ENCODE measurements at places on chromosomes 12 and 14.

DNA sequence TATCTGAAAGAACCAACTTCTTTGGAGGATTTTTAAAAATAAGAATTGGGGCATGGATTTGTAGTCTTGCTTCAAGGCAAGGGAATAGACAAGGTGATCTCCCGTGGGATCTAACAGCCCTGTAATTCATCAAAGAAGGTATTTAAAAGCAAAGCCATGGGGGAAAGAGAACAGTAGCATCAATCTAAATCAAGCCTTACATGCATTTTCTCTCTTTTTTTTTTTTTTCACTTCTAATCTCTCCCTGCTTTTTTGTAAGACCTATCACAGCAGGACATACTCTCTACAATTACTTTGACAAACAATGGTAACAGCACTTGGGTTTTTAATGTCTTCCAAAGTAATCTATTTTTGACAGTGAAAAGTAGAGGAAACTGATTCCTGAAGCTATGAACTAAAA, 367.9 kb downstream of the PAWR start:
- no peak for DNase-seq

GRCh38 chr14:83309211-83309610, 1775.6 kb upstream of the SEL1L start:
- DNase-seq: no peak

DNA sequence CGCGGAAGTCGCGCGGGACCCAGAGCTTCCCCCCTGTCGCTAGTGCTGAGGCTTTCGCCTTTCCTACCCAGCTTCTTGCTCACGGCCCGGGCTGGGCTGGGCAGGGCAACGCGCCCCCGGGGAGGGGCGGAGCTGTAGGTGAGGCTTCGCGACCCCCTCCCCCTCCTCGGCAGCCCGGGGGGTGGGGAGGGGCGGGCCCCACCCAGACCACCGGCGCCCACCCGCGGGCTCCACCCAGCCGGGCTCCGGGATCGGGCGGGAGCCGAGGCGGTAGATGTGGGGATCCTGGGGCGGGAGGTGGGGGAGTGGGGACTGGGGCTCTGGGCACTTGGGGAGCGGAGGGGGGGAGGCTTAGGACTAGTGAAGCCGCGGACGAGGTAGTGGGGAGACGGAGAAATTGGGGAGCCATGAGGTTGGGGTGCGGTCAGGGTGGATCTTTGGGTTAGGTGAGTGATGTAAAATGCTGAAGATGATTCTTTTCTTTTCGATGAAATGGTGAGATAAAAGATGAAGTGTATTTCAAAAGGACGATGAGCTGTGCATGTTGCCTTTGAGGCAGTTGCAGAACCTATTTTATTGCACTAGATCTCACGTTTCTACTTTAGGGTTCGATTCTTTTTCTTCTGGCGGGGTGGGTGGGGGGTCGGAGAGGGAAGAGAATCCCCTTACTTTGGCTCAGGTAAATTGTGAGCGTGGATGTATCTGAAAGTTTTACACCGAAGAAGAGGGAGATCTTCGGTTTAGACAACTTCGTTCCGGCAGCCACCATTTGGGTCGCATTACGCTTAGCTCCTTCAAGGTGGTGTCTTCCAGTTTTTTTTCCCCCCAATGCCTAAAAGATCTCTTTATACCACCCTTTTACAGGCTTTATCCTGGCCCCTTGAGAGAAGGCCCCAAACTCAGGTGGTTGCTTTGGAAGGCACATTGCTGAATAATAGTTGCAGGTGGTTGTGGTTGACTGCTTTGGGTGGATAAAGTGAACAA, 619 bp downstream of the ERC1 start:
- DNase-seq: peak; percentile 27

DNA sequence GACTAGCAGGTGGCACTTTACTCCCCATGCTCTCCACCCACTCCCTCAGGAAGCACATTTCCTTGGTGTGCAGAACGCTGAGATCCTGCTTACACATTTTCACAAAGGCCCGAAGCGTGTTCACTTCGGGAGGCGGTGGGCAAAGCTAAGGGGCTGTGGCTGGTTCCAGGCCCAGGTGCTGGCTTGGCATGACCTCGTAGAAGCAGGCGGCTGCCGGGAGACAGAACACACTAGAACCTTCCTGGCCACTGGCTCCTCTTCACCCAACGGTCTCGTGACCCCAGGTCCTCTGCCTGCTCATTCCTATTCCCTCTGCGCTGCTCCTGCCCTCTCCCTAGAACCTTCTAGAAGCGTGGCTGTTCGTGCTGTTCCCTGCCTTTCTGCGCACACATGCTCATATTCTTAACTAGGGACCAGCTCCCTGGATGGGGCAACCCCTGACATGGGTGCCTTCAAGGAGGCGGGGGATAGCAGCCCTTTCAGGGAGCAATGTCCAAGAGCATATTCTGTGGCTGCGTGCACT, 43.3 kb downstream of the ATP23 start:
- DNase-seq: no peak

GRCh38 chr12:105616971-105617540, 286.6 kb downstream of the C12orf75 start:
- no peak for DNase-seq

GRCh38 chr14:74868739-74869138, 7.2 kb downstream of the PROX2 start:
- DNase-seq: no peak

DNA sequence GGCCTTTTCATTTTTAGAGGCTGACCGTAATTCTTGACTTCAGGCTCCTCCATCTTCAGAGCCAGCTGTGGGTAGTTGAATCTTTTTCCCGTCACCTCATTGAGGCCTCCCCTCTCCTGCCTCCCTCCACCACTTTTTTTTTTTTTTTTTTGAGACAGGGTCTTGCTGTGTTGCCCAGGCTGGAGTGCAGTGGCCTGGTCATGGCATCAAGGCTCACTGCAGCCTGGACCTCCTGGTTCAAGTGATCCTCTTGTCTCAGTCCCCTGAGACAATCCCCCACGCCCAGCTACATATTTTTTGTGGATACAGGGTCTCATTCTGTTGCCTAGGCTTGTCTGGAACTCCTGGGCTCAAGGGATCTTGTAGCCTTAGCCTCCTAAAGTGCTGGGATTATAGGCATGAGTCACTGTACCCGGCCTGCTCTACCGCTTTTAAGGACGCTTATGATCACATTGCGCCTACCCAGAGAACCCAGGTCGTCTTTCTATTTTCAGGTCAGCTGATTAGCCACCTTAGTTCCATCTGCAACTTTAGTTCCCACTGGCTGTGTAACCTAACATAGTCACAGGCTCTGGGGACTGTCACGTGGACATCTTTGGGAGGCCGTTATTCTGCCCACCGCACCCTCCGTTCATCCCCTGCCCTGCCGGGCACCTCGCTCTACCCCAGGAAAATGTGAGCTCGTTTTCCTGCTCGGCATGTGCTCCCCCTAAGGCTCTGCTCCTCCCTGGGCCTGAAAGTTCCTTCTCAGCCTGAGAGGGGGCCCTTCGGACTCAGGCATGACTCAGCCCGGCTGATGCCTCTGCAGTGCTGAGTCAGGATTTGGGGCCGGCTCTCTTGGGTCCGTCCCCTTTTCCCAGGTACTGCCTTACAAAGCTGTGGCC, 13.4 kb downstream of the TNFAIP2 start:
- no peak for DNase-seq

DNA sequence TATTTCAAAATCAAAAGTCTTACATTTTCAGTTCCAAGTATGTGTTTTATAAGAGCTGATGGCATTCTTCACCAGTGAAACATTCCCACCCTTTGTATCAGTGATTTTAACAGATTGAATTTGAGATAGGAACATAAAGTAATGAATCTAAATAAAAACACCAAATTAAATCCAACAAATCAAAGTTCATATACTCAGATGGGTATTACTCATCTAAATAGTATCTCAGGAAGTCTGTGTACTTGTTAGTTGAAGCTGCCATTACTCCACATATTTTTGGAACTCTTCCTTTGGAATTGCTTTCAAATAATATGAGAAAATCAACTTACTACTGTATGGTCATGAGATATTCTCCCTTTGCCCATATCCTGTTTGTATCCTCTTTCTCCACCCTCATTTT, 89.1 kb downstream of the MIA2 start:
- no peak for DNase-seq

GRCh38 chr14:103030741-103031565, 26.4 kb downstream of the CDC42BPB start:
- DNase-seq: no peak
